Cardiac muscle cell (in vitro differentiated cells and primary cell): ENCODE measurements at places on chromosomes 2 and 18.
A peak's percentile ranks its signal among the peaks of the same experiment; 100 is the strongest.

DNA sequence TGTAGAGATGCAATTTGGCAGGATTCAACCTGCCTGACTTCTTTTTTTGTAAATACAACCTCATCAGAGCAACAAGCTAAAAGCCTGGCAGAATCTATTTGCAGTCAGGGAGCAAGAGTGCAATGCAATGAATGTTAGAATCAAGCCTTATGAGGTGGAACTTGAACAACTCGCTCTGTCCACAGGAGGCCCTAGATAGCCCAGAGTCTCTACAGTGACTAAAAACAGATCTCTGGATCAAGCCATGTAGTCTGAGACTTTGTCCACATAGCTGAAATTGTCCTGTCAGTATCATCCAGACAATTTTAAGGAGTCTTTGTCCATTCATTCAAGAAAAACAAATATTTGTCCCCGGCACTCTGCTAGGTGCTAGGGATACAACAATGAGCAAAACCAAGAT lies 32.0 kb upstream of the CDK5R2 start:
- DNase-seq = no peak

DNA sequence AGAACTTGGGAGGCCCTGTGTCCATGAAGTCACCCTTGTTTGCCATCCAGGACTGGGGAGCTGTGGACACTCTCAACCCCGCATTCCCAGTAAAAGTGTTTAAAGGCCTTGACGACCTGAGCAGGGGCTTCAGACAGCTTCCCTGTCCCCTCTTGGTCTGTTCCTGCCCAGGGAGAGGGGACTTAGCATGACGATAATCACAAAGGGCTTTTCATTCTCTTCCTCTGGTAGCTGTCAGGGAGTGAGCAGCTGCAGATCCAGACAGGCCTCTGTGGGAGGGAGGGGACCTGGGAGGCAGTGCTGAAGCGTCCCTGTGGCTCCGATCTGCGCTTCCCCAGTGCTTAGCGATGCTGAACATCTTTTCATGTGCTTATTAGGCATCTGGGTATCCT lies 77.8 kb upstream of the HS6ST1 start:
- peak; percentile 29 for DNase-seq

DNA sequence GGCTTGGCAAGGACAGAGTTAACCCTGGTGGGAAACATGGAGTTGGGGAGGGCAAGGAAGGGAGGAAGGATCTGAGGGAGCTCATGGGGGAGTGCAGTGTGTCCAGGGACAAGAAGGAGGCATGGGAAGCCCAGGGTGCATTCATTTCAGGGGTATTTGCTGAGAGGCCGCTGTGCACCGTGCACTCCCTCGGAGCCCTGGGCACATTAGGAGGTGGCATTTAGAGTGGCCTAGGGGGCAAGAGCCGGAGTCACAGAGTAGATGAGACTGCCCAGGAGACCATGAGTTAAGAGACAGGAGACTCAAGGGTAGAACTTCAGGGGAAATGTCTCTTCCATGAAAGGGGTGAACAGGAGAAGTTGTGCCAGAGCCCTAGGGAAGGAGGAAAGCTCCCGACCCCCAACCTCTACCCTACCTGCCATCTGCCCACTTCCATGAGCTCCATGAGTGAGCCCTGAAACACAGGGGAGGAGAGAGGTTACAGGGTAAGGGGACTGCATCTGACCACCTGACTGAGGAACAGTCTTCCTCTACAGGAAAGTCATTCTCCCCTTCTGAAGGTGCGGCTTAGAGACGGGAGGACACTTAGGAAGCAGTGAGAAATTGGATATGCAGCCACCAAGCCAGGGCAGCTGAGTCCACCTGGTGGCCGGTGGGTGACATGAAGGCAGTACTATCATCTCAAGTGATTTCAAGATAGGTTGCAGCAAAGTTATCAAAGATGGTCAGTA lies 58.5 kb upstream of the COPS8 start:
- peak; percentile 76 for DNase-seq

DNA sequence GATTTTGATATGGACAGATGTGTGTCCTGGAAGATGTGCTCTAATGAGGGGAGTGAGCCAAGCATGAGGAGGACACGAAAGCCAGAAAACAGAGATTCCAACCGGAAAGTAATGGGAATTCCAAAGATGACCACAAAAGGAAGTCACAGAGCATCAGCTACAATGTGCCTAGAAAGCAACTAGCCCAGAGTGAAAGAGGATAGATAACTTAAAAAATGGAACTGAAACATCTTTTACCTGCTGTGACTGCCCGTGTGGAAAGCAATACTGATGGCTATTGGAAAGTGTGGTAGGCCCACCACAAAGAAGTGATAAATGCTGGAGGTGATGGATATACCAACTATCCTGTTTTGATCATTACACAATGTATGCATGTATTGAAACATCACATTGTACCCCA lies 21.6 kb downstream of the DNMT3A start:
- DNase-seq = no peak

- no peak for DNase-seq
Measured at GRCh38 chr2:31558401-31559295, 22.1 kb downstream of the SRD5A2 start.
